ENCODE measurements at places on chromosomes 5 and 9.

DNA sequence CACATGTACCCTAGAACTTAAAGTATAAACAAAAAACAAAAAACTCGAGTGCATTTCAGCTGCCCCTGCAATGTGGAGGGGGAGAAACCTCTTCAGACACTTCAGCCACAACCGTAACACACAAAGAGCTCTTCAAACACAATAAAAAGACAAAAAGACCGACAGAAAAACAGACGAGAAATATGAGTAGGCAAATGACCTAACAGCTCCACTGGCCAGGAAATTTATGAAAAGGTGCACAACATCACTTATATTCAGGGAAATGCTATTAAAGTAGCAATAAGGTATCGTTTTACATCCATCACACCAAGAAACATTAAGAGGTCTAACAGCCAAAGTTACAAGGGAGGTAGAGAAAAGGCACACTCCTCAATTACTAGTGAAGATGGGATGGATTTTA lies 6.2 kb downstream of the ZBED3 start:
- no peak for DNase-seq

DNA sequence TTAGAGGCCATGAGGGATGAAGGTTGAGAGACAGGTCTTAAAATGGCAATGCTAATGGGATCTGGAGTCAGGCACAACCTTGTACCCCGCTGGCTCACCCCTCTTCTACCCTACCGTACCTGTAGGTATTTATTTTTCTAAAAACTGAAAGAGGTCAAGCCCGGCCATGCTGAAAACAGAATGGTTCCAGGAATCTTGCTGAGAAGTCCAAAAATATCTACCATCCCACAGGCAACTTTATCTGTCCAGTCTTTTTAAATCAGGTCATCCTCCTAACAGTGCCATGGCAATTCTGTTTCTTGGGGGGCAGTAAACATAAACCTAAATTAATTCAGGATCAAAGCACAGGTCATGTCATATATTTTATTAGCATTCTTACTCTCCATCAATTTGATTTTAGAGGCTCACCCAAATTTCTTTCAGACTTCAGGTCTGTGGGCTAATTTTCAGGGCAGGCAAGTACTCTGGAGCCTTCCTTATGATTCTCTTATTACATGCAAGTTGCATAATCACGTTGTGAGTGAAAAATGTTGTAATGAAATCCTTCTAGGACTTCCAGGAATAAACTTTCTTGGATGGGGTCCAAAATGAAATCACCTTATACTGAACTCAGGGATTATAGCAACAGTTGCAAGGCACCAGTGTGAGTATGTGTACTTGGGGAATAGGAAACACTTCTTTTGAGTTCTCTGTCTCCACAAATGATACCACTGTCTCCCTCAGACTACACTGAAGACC lies 102.7 kb upstream of the NREP start:
- DNase-seq = no peak

DNA sequence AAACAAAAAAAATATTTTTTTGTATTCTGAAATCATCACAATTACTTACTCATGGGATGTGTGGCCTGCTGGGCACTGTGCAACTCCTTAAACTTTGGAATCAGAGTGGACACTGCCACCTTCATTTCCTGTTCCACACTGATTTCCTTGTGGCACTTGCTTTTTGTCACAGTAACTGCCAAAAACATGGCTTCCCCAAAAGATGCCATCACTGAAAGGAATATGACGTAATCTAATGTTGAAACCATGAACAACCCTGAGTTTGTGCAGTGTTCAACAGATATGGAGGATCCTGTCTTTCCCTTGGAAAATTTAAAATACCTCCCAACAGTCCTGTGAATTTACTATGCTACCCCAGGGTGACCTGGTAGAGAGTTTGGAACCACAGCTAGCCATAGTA lies 12.6 kb upstream of the IL12B start:
- no peak for DNase-seq

- DNase-seq = no peak
These were observed 10.9 kb downstream of the DAB2IP start for GRCh38 chr9:121662359-121662758.

DNA sequence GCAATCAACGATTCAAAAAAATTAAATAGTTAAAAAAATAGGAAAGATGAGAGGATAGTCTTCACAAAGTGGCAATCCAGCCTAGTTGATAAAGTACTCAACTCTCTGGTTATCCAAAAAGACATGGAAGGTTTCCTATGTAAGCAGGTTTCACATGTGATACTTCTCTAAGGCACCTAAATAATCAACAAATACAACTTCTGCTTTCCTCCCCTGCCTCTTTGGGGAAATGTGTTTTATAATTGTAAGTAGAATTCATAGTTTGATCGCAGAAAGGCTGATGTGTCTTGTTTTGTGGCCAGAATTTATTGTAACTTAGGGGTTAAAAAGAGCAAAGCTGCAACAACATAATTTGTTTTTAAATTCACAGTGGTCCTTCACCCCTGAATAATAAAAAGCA lies 855.5 kb upstream of the DMAC1 start:
- no peak for DNase-seq

DNA sequence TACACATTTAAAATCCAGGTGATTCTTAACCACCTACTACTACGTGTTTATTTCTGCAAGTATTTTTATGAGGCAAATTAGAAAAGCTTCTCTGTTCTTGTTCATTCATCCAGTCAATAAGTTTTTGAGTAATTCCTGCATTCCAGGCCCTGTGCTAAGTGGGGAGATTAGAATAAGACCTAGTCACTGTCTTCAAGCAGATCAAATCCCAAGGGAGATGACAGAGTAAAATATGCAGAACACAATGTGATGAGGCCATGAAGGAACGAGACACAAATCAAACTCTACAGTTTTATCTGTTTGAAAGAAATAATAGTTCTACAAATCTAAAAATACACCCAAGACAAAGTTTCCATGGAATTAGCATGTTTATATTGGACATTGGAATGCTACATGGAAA lies 158.8 kb downstream of the CEP120 start:
- no peak for DNase-seq

DNA sequence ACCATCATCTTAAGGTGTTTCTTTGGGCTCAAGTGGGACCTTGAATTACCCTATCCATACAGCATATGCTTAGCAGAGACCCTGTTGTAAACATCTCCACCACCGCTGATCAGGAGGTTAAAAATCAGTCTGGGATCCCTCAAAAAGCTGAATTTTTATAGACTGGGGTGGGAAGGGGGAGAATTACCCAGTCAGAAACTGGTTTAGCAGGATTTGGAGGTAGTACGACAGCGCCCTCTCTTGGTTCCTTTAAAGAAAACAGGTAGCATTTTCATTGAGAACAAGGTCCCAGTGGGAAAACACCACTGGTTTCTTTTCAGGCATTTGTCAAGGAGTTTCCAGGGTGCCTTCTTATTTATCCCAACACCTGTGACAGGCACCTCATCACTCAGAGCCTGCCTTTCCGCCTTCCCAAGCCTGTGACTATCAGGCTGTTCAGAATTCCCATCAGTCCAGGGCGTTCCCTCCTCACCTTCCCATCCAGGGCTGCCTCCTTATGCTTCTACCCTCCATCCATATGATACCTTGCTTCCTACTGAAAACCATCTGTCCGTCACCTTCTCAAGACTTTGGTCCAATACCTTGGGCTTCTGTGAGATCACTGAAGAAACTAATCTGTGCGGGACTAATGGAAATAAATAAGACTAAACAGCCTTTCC lies 203.8 kb upstream of the RAI14 start:
- no peak for DNase-seq

DNA sequence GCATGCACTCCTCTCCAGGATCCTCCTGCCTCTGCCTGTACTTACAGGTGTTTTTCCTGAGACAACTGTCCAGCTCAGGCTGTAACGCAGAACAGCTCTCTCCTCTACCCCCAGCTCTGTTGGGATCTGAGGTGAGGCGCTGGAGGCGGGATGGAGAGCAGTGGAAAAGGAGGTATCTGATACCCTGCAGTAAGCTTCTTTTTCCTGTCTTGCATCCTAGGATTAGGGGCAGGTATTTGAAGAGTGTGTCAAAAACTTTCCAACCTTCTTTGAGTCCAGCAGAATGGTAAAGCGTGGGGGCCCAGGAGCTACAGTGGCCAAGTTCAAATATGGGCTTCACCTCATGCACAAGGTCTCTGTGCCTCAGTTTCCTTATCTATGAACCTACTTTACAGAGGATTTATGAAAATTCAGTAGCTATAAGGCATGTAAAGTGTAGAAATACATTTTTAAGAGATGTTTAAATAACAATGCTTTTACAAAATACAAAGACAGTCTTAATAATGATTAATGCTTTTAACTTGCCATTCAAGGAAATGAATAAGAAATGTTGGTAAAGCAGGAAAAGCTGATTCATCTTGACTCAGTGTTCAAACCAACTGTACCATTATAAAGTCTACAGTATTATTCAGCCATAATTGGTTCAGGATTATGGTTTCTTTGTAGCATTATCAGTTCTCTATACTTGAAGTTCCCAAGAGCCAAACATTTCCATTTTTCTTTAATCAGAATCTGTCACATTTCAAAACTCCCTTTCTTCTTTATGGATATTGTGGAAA lies 26.1 kb downstream of the MAP1B start:
- no peak for DNase-seq

DNA sequence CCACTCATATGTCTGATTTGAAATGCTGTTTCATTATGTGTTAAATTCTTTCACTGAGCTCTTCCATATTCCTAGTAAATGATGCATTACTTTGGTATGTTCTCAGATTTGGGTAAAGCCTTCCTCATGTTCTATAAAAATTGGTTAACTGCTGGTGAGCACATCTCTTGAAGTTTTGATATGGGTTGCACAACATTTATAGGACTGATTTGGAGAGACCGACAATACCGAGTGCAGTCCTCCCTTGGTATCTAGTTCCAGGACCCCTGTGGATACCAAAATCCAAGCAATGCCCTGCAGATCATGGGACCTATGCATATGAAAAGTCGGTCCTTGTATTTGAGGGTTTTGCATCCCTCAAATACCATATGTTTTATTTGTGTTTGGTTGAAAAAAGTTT lies 37.8 kb downstream of the WDR36 start:
- DNase-seq = no peak

- no peak for DNase-seq
These were observed 7.3 kb downstream of the PRR7 start for GRCh38 chr5:177453852-177454396.

DNA sequence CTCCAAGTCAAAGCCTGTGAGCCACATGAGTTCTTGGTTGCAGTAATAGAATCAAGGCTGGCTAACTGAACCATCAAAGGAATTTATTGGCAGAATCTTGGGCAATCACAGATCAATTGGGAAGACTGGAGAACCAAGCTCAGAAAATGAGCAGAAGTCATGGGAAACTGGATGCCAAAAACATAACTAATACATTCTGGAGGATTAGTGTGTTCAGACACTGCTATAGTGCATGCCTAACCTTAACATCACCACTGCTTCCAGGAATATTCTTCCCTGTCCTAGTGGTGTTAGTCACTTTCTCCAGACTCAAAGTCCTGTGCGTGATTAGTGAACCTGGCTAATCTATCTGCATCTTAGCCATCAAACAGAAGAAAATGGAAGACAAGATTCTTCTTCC lies 843.7 kb downstream of the EFNA5 start:
- no peak for DNase-seq

DNA sequence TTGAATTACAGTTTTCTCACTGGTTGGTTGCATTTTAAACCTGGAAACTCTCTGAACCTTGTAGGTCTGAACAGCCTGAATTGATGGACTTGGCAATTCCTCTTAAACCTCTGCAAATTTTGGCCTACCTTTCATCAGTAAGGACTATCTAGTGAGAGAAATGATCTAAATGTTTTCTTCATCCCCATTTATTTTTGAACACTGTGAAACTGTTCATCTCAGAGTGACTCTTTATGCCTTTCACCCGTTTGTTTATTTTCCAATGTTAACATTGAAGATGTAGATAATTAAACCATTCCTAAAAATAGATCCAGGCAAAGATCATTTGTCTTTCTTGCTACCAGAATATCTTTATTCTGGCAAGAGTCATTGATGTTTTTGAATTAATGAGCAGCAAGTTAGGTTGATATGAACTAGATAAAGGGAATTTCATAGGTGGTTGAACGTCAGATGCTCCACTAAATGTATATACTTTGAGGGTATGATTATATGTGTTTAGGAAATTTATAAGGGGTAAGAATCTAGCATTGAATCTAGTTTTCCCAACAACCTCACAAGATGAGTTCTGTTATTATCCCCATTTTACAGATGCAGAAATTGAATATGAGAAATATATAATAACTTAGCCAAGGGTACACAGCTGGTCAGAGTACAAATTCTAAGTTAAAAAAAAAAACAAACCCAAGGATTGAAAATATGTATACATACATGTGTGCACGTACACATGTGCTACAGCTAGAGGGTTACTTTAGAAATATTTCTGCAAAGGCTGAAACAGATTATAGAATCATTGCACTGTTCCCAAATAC lies 3.4 kb downstream of the CPEB4 start:
- DNase-seq = no peak

- DNase-seq = peak; percentile 55
These were observed 15.2 kb upstream of the ZCCHC9 start for GRCh38 chr5:81286059-81286617.

- no peak for DNase-seq
These were observed 930.3 kb upstream of the ARRDC3 start for GRCh38 chr5:92313385-92313784.

DNA sequence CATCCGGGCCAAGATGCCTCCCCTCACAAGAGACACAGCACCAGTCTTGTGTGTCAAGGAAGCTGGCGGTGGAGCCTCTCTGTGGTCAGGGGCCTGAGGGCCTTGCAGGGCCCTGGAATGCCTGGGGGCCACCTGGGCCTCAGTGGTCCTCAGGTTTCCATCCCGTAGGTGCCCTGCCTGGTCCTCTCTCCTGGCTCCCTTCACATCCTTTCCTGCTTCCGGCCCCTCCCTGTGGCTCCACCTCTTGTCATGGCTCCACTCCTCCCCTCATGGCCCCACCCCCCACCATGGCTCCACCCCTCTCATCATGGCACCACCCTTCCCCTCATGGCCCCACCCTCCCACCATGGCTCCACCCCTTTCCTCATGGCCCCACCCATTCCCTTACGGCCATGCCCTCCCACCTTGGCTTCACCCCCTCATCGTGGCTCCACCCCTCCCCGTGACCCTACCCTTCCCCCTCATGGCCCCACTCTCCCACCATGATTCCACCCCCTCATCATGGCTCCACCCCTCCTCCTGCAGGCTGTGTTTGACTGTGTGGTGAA lies 175.8 kb downstream of the CACNA1B start:
- no peak for DNase-seq

GRCh38 chr9:96169484-96169883 lies 132.5 kb downstream of the HSD17B3 start:
- no peak for DNase-seq

DNA sequence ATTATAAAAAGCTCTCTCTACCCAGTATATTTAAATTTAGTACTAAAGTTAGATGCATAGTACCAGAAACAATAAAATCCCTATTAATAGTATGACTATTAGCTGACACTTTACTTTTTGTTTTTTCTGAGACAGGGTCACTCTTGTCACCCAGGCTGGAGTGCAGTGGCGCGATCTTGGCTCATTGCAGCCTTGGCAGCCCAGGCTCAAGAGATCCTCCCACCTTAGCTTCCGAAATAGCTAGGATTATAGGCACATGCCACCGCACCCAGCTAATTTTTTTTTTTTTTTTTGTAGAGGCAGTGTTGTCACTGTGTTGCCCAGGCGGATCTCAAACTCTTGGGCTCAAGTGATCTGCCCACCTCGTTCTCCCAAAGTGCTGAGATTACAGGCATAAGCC lies 8.0 kb downstream of the CCNG1 start:
- DNase-seq = no peak

- no peak for DNase-seq
These were observed 131.5 kb downstream of the ZNF608 start for GRCh38 chr5:124614836-124615385.

- DNase-seq = no peak
These were observed 75.2 kb downstream of the ESM1 start for GRCh38 chr5:54909911-54910870.

GRCh38 chr5:167642779-167643517 lies 648.5 kb upstream of the WWC1 start:
- no peak for DNase-seq
